ENCODE measurements at places on chromosomes 5 and 9. TPM values are rescaled to one million over a fixed set of nuclear protein-coding genes. Genes with fewer than 3 reads are reported as not detected.

DNA sequence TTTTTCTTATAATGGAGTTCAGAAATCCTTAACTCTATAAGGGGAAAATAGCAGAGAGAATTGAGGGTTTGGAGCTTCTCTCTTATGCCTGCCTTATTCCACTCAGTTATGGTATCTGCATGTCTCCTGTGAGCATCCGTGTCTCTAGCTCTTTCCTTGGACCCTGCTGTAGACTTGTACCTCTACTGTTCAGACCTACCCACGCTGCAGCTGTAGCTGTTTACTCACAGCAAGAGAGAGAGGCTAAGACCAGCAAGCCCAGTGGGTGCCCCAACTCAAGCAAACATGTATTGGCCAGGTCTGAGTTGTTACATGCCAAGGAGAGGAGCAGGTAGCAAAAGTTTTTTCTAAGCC is 7.1 kb upstream of the PCSK1 start:
- DNase-seq: no peak

- DNase-seq: no peak
Measured at GRCh38 chr5:78761840-78762239, 113.3 kb upstream of the LHFPL2 start.

Gene PCDHGA2
- 2.0 TPM for total RNA-seq

Gene UGCG
- total RNA-seq: 28.8 TPM
